GF-D8 (cell line): ENCODE measurements at places on chromosomes 2 and 18.

DNA sequence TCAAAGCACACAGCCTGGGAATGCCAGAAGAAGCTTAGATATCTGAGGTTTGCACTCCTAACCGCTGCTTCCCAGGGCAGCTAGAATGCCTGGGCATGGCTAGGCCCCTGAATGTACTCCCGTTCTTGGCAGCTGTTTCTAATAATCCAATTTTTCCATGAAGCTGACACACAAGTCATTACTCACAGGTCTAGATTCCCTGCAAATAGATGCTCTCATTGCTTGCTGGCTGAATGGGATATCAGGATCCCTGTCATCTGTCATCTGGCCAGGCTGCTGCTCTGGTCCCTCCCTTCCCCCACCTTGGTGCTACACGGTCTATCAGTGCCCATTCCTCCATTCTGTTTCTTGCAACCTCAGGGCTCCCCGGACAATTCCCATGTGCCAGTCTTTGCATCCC lies 40.7 kb upstream of the TEX51 start:
- DNase-seq: no peak

GRCh38 chr2:241279413-241279812 lies 36.1 kb downstream of the HDLBP start:
- DNase-seq: no peak

- DNase-seq: no peak
These were observed 58.3 kb downstream of the WDR7 start for GRCh38 chr18:56709463-56709862.

DNA sequence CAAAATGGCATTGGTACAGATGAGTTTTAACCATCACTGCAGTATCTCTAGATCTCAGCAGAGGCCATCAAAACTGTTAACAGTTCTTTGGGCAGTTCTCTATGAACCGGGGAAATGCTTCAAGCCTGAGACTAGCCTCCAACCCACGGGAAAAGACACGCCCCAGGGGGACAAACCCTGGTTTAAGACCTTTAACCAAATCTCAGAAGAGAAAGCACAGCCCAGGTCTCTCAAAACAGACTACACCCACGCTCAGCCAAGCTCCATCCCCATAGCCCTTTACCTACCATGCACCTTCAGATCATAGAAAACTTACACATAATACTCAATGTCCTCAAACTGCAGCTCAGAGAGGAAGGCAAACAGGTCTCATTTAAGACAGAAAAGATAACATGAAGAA lies 78.3 kb downstream of the TMEM163 start:
- DNase-seq: no peak

DNA sequence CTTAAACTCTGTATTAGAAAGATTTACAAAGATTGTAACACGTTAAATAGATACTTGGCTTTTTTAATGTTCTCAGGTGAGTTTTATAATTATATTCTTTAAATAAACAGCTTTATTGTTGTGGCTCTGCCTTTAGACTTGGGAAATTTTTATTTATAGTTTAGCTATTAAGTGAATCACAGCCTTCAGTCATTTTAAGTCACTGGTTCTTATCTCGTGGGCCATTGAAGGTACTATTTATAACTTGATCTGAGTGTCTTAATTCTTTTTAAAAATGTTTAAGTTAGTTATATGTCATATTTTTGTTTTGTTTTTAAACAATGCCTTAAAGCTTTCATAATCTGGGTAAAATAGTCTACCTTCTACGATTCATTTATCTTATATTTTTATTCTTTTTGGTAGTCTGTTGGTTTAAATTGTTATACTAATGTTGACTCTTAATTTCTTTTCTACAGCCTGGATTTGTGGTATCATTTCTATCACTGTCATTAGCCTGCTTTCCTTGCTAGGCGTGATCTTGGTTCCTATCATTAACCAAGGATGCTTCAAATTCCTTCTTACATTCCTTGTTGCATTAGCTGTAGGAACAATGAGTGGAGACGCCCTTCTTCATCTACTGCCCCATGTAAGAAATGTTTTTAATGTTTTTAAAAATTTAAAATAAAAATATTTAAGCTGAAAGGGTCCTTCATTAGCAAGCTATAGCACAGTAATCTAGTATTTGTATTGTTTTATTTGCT lies 49.3 kb downstream of the SLC39A10 start:
- no peak for DNase-seq

DNA sequence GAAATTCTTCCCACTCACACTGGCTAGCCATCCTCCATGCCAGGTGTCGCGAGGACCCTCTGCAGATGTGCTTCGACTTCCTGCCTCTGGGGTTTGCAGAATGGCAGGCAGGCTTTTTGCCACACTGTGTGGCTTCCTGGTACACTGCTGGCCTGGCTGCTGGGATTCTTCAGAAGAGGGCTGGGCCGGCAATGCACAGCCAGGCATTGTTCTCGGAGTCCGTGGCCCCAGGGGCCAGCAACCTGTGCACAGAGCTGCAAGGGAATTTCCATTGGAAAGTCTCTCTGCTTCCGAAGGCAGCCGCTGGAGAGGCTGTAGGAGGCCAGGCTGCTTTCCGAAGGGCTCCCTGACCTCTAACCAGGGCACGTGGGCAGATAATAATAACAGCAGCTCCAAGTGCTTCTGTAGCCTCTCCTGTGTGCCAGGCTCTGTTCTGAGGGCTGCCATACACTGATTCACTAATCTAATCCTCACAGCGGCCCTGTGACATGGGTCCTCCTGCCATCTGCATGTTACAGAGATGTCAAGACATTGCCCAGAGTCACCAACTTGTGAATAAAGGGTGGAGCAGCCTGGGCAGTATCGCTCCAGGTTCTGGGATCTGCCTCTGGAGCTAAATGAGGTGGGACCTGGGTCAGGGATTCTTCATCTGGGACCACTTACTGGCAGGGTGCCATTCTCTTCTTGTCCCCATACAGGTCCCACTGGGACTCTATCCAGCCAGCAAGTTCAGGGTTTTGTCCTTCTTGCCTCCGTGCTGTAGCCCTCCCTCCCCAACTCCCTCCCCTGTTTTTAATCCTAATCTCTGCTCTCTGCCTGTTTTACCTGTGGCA lies 5.0 kb downstream of the LDLRAD4 start:
- no peak for DNase-seq

GRCh38 chr2:42652086-42652485 lies 83.7 kb downstream of the MTA3 start:
- no peak for DNase-seq

DNA sequence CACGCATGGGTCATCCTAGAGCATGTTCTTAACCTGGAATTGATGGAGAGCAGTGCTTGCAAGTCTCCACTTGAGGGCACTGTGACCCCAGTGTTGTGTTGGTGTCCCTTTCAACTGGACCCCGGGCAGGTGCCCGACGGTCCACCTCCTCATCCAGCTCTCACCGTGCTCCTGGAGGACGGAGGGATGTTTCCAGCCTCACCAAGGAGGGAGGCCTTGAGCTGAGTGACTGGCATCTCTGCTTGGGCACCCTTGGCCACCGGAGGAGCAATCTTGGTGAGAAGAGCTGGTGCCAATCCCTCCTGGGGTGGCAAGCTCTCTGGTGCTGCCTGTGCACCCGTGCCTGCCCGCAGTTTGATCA lies 45.4 kb upstream of the ASB18 start:
- no peak for DNase-seq

DNA sequence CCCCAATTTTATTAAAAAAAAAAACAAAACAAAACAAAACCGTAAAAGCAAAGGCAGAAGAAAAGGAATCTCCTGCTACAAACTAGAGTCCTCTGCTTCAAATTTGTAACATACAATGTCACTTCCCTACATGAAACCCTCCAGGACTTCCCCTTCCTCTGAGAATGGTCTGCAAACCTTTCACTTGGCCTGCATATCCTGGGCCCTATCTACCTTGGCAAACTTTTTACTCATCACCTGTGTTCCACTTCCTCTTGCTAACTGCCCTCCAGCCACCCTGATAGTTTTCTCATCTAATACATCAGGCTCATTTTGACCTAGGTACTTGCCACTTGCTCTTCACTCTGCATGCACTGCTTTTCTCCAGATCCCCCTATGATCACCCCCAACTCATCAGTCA lies 255.5 kb downstream of the ETAA1 start:
- DNase-seq: no peak

DNA sequence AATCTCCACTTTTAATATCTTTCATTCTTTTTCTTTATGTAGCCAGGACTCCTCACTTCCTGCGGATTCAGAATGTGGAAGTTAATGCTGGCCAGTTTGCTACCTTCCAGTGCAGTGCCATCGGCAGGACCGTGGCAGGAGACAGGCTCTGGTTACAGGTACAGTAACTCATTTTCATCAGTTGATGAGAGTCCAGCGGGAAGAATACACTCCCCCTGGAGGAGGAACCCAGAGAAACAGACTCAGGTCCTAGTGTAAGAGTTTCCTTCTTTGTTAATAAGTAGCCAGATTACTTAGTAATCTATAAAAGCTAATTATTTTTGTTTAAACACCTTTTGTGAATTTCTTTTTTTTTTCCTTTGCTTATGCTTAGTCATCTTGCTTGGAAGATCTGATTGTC lies 359.4 kb downstream of the PTPRM start:
- no peak for DNase-seq

DNA sequence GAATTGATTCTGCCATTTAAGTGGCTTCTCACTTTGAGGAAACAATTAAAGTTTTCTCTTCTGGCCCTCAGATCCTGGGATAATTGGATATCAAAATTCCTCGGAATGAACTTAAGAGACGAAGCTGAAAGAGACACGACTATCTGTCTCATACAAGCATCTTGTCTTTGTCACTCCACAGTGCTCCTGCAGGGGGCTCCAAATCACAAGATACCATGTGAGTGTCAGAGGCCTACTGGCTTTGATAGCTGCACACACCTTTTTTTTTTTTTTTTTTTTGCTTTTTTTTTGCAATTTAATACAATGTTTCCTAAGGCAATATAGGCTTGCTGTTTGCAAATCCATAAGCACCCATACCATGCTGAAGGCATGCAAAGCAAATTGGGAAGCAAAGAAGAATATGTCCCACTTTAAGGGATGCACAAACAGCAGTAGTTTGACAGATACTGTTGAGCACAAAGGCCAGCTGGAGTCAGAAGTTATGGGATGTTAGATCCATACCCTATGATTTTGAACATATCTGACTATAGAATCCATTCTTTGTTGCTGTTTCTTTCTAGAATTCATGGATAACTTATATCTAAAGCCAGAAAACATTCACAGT lies 109.0 kb upstream of the CBLN2 start:
- no peak for DNase-seq

GRCh38 chr2:24855726-24856125 lies 62.5 kb downstream of the CENPO start:
- DNase-seq: no peak

DNA sequence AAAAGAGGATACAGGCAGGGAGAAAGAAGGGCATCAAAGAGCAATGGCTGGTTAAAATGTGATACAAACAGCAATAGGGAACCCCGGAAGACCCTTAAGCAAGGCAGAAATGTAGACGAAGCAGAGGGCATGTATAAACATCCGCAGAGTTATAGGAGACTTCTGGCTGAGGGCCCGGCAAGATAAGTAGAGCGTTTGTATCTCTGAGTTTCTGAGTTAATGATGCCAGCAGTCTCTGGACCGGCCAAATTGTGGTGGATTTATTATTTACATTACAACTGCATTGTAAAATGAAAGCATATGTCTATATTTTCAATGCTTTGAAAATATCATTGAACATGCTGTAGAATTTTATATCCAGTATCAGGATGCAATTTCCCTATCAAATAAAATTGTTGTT lies 148.0 kb upstream of the KCTD1 start:
- no peak for DNase-seq

- peak; percentile 50 for DNase-seq
These were observed 84.6 kb downstream of the PLCL1 start for GRCh38 chr2:197889041-197889440.

- no peak for DNase-seq
These were observed 68.2 kb downstream of the HS6ST1 start for GRCh38 chr2:128250229-128251025.

- DNase-seq: no peak
These were observed 84.5 kb upstream of the DTNB start for GRCh38 chr2:25757906-25758305.

DNA sequence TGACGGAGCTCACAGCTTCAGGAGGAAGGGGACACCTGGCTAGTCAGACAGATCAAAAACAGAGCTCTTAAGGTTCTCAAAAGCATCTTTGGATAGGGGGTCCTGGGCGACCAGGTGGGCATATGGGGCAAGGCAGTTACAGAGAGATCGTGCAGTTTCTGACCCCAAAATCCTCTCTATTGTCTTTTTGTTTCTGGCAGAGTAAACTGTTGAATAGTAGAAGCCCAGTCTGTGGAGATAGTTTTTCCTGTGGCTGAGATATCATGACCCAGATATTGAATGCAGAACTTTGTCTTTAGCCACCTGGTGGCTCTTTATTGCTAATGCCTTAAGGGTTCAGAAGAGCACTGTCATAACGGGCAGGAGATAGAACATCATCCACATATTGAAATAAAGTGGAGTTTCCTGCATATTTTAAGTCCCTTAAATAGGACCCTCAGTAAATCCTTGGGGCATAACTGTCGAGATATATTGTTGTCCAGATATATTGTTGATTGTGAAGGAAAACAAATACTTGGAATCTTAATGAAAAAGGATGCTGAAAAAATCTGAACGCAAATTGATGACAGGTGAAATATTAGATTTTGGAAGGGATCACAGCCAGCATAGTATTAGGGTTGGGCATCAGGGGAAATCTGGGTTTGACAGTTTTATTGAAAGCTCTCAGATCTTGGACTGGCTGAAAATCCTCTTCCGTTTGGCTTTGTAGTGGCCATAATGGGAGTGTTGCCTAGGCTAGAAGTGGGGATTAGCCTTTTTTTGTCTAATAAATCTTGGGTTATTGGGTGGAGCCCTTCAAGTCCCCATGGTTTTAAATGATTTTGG lies 14.1 kb upstream of the ZDBF2 start:
- DNase-seq: no peak

DNA sequence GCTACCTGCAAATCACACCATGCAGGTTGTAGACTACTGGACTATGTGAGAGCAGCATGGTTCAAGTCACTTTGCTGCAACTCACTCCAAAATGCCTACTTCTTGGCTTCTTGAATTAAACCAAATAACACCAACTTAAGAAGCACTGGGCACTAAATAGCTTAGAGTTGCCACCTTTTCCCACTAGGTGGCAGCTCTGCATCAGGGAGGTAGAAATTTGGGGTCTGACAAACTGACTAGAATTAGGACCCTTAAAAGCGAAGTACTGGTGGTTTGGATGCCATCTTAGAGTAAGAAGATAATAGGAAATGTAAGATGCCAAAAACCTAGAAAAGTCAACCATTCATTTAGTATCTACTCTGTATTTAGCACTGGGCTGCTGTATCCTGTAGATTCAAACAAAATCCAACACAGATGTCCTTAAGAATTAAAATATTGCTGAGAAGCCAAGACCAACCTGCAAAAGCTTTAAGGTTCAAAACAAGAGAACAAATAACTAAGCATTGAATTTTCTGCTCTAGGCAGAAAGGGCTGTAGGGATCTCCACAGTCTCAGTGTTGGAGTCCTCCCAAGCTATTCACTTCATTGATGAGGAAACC lies 65.5 kb downstream of the CCBE1 start:
- no peak for DNase-seq
